ENCODE measurements at places on chromosomes 1 and 21.

- DNase-seq: no peak
Measured at GRCh38 chr1:57489358-57490036, 65.6 kb upstream of the DAB1 start.

DNA sequence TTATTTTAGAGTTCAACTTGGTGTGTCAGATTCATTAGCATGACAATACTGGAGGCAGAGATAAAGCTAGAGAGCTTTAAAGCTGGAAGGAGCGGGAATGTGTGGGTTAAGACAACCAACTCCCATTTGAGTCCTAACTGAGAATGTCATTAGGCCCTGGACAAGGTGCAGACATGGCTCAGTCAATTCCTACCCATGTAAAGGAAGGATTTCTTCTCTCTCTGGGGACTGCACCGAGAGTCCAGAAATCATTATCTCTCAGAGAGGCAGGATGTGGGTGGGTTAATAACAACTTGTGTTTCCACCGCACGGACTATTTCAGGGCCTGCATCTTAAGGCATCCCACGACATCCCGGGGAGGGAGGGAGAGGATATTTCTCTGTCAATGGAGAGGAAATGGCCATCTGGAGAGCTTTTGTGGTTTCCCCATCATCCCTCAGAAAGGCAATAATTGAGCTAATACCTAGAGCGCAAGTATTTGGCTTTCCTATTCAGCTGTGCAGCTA lies 46.7 kb upstream of the SARS1 start:
- no peak for DNase-seq

DNA sequence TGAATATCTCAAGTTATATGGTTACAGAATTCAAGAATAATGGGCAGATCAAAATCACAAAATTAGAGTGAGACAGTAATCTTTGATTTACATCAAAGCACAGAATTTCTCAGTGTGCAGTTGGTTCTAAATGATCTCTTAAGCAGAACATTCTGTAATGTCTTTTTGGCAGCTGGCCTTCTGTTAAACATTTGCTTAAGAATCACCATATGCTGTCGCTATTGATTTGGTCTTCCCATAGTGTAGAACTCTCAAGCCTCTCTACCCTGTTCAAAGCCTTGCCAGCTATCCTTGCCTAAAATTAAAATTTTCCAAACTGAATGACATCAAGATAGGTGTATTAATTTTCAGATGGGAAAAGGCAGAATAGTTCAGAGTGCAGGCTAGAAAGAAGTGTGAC lies 38.9 kb upstream of the ERO1B start:
- no peak for DNase-seq

GRCh38 chr1:87826681-87827251 lies 498.1 kb downstream of the LMO4 start:
- DNase-seq: no peak

DNA sequence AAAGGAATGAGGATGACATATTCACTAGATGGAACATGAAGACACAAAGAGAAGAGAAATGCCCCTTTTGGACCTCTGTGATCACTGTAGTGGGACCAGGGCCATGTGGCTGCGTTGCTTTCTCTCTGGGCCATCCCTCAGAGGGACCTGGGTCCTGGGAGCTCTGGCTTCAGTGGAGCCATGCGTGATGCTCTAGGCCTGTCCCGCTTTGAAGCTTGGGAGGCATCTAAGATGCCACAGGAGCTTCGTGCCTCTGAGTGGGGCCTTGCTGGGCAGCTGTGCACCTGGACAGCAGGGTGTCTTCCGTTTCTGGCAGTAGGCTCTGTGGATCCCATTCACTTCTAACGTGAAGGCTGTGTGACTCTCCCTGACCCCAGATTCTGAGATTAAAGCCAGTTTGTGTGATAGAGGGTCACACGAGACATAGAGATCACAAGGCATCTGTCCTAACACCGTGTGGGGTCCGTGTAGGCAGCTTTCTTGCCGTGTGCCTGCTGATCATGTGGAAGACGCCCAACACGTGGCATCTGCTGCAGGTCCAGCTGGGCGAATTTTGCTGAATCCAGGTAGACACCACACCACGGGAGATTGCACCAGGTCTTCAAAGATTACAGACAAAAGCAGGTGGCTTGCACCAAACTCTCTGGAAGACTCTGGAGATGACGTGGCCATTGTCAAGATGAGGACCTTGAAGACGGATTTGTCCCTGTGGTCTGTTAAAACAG lies 17.2 kb upstream of the PRSS38 start:
- no peak for DNase-seq

- no peak for DNase-seq
Measured at GRCh38 chr1:47524272-47524671, 86.4 kb downstream of the FOXD2 start.

DNA sequence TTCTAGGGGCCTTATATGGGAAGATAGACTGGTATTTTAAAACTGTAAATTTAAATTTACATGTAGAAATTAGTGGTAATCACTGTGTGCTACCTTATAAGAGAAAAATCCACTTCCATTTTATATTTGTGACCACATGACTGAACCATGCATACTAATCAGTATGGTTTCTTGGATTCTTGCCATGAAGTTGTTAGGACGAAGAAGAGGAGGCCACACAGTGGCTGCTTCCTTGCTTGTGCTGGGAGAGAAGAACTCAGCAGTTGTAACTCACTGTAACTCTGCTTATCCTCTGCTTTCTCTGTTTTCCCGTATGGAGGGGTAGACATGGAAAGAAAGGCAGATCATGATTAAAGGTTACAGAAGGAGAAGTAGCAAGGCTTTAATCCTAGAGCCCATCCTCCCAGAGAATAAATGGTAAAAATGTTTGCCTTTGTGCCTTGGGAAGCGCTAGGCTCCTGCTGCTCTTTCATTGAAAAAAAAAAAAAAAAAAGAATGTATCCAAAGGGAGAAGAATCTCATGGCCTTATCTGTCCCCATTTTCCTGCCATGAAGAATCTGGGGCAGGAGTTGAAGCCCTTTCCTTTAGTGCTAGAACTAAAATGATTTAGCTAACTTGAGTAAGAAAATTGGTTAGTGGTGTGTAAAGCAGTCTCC lies 32.4 kb downstream of the KCTD3 start:
- DNase-seq: no peak

- DNase-seq: no peak
Measured at GRCh38 chr1:7745783-7746182, 25.3 kb upstream of the VAMP3 start.
